ENCODE measurements at places on chromosomes 4 and X.

GRCh38 chr4:87224141-87224923 is 3.9 kb upstream of the KLHL8 start:
- ATAC-seq: no peak

GRCh38 chrX:13899607-13900006 is 82.7 kb upstream of the GPM6B start:
- no peak for ATAC-seq

GRCh38 chrX:123450222-123450621 is 266.1 kb downstream of the GRIA3 start:
- ATAC-seq: no peak

DNA sequence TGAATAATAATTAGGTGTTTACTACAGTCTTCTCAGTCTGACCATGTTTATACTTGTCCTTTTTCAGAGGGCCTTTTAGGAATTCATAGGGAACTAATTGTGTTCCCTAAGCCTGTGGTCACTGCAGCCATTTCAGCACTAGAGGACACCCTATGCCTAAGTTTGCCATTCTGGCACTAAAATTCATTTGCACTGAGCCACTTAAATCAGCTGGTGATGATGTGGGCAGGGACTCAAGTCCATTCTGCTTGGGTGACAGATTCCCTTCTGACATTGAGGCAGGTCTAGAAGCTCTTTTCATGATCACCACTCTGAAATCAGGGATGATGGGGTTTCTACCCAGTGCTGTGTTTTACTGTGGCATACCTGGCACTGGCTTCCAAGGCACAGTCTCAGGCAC is 1178.9 kb upstream of the DIAPH2 start:
- ATAC-seq: no peak

GRCh38 chr4:37652747-37653527 is 33.2 kb downstream of the RELL1 start:
- peak; percentile 21 for ATAC-seq

DNA sequence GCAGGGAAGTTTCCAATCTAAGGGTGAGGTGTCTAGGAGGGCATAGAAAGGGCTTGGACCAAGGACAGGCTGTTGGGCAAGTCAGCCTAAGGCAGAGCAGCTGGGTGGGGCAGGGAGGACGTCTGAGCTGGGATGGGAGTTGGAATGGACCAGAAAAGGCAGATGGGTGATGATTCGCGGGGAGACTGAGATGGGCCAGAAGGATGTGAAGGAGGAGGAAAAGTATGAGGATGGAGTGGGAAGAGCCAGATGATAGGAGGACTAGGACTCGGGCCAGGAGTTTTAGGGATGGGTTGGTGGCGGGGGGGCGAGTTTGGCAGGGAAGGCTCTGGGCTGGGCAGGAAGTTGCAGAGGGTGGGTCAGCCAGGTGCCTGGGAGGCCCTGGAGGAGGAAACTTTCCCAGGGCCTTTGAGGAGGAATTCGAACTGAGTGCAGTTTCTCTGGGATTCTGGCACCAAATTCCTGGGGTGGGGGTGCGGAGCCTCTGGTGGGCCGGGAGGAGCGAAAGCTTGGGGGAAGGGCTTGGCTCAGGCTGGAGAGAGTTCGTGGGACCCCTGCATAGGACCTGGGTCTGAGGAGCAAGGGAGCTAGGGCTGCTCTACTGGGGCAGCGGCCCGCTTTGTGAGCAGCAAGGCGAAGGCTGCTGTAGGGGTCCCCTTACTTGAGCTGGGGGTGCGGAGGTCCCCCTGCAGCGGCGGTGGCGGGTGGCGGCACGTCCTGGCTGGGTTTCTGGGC is 8.7 kb upstream of the TIMP1 start:
- ATAC-seq: no peak

All from activated T-helper 17 cell treated with anti-CD3 and anti-CD28 coated beads, Interleukin-2, amount 50 U/mL, for 72 hours (primary cell).